ENCODE measurements at places on chromosomes 7 and 10.

GRCh38 chr10:113036619-113037018, 86.6 kb downstream of the TCF7L2 start:
- DNase-seq, result no peak

- no peak for DNase-seq
Measured at GRCh38 chr7:128497405-128497804, 20.9 kb downstream of the METTL2B start.

DNA sequence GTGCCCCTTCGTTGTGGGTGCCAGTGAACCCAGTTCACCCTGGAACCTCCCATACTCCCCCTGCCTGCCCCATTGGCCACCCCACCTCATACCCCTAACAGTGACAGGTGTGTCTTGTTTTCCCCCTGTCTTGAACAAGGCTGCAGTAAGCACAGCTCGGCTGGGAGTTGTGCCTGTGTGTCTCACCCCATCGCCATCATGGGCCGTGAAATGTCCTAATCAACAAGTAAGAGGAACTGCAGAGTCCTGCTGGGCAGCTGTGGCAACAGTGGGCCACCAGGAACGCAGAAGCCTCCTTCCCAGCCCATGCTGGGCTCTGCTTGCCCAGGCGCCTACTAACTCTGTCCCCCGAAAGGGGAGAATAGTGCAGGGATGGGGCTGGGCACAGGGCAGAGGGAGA, 91.6 kb downstream of the C10orf105 start:
- DNase-seq, result no peak

DNA sequence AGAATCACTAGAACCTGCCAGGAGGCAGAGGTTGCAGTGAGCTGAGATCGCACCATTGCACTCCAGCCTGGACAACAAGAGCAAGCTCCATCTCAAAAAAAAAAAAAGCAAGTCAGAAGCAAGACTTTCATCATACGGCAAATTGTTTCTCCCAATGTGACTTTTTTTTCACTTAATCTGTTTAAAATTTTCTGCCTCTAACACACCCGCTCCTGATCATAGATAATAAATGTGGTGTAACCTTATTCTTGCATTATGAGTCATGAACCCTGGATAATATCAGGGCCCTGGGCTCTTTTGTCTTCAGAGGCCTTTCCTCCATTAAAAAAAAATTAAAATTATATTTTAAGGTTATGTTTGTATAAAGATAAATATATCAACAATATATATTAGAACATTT, 111.4 kb upstream of the JCAD start:
- no peak for DNase-seq

GRCh38 chr7:904847-905246, 28.5 kb downstream of the GET4 start:
- no peak for DNase-seq

GRCh38 chr10:64102264-64102633, 581.0 kb downstream of the REEP3 start:
- no peak for DNase-seq

GRCh38 chr7:50677638-50677996, 105.1 kb downstream of the GRB10 start:
- DNase-seq, result no peak

Data from NCI-H1092 (cell line).